ENCODE measurements at places on chromosomes 4 and X.
A peak's percentile ranks its signal among the peaks of the same experiment; 100 is the strongest.

- DNase-seq = no peak
Measured at GRCh38 chr4:38919494-38919893, 51.9 kb downstream of the FAM114A1 start.

DNA sequence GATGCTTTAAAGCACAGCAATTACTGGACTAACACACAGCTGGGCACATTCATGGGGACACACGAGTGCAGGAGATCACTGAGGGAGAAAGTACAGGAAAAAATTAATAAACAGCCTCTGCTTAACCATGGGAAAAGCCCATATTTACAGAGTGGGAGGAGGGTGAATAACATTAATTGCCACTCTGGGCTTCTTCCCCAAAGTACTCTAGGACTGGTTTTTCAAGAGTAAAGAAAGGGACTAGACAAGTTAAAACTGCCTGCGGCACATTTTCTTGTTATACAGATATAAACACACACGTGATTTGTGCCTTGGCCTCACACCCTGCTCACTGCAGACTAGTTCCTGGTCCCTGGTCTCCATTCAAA is 179.7 kb upstream of the TET2 start:
- no peak for DNase-seq

GRCh38 chr4:167234316-167234881 is at the start of gene SPOCK3:
Gene SPOCK3 (minus strand): TSS chr4:167234494.
- DNase-seq = no peak

- no peak for DNase-seq
Measured at GRCh38 chr4:48698029-48698971, 81.8 kb downstream of the FRYL start.

GRCh38 chrX:123833387-123833786 is 26.5 kb upstream of the XIAP start:
- no peak for DNase-seq

- DNase-seq = peak; percentile 32
Measured at GRCh38 chr4:142846729-142847596, 862 bp upstream of the INPP4B start.

DNA sequence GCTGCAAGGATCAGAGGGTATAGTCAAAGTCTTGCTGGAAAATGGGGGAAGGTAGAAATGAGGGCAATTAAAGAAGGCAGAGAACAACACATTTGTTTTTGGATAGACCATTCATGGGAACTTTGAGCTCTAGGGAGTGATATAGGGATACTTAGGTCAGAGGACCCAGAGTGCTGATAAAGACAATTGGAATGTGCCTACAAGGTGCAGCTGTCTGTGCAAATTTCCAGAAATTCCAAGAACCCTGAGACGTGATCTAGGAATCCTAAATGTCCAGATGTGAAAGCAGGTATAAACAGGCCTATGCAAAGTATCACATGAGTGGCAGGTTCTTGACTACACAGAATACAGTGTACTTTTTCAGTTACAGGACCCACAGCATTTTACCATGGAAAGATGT is 24.2 kb downstream of the FNIP2 start:
- DNase-seq = no peak

Data from stimulated activated CD8-positive, alpha-beta memory T cell treated with anti-CD3 and anti-CD28 coated beads, Interleukin-4, amount 100 ng/mL, for 1 hour (primary cell).